ENCODE measurements at places on chromosomes 16 and 17.

- peak; percentile 44 for DNase-seq
Observed at GRCh38 chr17:82216301-82217119, 3.9 kb upstream of the CCDC57 start.

DNA sequence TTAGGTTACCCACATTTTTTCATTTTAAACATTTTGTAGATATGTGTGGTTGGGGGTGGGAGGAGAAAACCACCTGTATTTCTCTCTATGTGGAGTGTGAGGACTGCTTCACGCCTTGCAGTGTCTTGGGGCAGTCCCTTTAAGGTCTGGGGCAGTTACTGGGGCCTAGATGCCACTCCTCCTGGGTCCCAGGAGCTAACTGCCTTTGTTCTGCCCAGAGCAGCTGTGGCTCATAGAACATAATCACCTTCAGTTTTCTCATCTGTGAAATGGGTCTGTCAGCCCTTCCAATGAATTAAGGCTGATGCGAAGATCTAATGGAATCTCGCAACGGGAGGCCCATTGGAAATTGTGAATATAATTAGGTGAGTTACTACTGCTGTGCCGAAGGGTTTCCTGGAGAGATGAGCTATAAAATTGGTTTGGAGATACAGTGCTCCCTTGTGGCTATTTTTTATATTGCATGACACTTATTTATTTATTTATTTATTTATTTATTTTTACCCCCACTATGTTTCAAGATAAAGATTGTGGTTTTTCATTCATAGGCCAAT lies 22.9 kb downstream of the DHRS7C start:
- no peak for DNase-seq

DNA sequence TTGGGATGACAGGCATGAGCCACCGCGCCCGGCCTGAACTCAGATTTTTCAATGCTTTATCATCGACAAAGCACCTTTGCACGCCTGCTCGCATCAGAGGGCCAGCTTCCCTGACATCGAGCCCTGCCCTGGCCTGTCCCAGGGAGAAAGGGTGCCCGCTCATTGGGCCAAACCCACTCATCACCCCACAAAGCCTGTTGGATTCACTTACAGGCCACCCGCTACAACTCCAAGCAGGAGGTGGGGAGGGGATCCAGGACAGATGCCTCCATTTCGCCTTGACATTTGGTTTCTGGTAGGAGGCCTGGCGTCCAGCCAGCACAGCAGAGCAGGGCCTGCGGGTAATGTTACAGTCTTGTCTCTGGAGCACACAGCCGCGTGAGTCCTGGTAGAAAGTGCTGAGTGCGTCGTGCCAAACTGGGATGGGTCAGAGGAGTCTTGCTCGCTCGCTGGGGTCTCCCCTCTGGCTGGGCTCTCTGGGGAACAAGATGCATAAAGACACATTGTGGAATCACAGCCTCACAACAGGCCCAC lies 19.8 kb downstream of the SMTNL2 start:
- no peak for DNase-seq

GRCh38 chr17:38735161-38735997 lies 5.2 kb downstream of the CISD3 start:
- peak; percentile 81 for DNase-seq

- no peak for DNase-seq
Observed at GRCh38 chr17:63735691-63736090, 5.9 kb downstream of the STRADA start.

DNA sequence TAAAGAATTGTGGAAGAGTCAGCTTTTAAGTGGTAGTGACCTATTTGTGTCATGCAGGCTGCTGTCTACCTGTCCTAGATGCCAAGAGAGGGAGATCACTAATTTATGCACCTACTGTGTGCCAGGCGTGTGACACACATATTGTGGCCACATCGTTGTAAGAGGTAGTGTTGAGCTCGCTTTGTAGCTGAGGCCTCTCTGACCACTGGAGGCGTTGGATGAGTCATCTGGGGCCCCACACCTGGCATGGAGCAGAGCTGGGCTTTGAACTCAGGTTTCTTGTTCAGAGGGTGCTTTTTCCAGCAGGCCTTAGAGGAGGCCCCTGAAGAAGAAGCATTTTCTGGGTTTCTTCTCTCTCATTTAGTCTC lies 52.3 kb upstream of the LGALS9 start:
- DNase-seq = no peak

DNA sequence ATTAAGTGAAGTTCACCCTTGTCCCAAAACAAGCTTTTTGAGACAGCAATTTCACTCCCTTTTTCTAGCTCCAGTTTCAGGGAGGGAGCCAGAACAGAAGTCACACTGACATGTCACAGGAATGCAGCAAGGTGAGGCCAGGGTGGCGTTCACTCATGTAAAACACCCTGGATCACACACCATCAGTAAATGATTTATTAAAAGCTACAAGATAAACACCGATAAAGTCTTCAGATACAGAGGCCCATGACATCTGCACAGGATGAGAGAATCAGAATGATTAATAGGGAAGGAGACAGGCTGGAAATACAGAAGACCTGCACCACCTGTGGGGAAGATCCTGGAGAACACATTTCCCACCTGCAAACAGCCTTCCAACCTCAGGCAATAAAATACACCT lies 77.5 kb upstream of the DYNLRB2 start:
- no peak for DNase-seq

GRCh38 chr17:72403713-72404209 lies 282.9 kb downstream of the SOX9 start:
- no peak for DNase-seq

DNA sequence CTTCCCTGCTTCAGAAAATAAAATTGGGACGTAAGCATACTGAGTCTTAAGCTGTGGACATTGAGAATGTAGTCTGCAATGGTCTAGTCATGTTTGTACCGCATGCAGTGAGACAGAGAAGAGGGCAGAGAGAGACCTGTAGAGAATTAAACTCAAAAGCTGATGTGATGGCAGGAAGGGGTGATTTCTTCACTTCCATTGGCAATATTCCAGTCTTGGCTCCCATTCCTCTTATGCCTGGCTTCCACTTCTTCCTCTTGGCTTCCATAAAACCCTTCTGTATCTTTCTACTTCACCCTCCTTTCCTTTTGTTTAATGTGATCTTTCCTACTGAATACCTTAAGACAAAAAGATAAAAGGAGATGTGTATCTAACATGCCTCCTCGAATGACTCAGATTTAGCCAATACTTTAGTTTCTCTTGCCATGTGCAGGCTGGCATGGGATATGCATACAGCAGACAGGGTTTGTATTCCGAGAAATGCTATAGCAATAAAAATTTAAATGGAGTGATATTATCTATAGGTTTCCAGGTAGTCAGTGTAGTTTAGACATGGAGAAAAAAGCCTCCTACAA lies 423.1 kb upstream of the DYNLRB2 start:
- no peak for DNase-seq

- DNase-seq = no peak
Observed at GRCh38 chr16:63301349-63301748, 1265.1 kb upstream of the CDH8 start.

GRCh38 chr17:34728771-34729310 lies 149.5 kb downstream of the TMEM132E start:
- no peak for DNase-seq

GRCh38 chr17:78912082-78912481 lies 9.1 kb upstream of the CEP295NL start:
- DNase-seq = no peak

DNA sequence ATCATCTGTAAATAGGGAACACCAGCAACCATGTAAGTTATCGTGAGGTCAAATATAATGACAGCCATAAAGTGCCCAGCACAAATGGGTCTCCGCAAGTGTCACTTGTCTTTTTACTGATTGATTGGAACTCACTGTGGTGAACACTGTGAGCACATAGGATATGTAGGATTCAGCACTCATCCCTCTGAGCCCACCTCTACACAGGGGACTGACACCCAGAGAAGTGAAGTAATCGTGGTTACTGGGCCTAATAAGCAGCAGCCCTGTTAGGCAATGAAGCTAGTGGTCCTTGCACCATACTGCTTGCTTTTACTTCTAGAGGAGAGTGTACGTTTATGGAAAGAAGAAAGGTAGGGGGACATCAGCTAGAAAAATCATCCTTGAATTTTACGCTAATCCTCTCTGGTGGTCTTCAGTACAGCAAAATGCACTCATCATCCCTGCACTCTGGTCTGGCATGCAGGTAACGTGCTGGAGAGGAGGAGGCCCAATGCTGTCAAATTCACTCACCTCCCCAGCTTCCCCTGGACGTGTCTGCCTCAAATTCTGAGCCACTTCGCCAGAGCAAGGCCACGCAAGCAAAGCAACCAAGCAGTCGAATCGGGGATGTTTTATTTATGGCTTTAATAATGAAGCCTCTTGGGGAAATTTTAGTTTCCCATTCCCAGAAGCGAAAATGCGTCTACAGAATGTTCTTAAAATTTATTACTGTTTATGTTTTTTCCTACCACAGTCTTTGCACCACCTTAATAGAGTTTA lies 74.7 kb downstream of the YPEL2 start:
- no peak for DNase-seq

- no peak for DNase-seq
Observed at GRCh38 chr16:55283812-55284717, 39.9 kb upstream of the IRX6 start.

DNA sequence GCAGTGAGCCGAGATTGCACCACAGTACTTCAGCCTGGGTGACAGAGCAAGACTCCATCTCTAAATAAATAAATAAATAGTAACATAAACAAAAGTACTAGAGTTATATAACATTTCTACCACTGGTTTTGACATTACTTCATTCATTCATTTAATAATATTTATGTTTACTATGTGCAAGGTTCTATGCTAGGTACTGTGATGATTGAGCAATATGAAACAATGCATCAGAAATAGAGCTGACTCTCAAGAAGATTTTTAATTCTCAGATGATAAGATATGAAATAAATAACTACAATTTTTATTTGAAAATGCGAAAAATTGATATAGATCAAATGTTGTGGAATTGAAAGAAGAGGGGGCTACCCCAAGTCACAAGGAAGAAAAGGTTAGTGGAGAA lies 8.9 kb upstream of the MED13 start:
- DNase-seq = no peak

DNA sequence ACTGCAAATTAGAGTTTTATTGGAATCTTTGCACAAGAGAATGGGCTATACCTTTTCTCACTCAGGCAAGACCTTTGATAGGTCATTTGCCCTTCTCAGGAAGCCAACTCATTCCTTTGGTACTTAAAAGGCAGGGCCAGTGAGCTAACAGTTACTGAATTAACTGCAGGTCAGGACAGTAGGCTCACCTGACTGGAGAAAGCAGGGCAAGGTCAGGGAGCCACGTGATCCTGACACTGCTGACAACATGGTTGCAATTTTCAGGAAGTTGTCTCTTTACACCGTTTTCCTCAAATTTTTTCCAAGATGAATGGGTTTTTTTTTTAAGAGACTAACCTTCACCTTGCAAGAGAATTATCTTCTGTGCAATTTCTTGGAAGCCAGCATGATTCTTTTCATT lies 21.1 kb downstream of the CPSF4L start:
- DNase-seq = no peak

GRCh38 chr17:49832840-49833599 lies 14.8 kb downstream of the TAC4 start:
- DNase-seq = no peak

DNA sequence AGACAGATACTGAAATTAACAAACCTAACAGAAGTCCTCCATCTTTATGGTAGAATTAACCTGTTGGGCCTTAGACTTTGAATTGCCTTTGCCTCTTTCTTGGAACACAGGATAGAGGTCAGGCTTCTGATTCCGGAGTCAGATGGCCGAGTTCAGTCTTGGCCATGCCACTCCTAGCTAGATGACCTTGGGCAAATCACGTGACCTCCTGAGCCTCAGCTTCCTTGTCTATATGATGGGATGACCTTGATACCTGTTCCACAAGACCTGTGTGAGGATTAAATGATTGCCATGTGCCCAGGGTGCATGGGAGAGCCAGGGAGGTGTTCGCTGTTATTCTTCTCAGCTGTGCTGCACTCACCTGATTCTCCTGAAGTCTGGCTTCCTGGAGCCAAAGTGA lies 161.4 kb downstream of the CMIP start:
- DNase-seq = no peak
